Neural progenitor cell (in vitro differentiated cells): ENCODE measurements at places on chromosomes 7 and 10.

DNA sequence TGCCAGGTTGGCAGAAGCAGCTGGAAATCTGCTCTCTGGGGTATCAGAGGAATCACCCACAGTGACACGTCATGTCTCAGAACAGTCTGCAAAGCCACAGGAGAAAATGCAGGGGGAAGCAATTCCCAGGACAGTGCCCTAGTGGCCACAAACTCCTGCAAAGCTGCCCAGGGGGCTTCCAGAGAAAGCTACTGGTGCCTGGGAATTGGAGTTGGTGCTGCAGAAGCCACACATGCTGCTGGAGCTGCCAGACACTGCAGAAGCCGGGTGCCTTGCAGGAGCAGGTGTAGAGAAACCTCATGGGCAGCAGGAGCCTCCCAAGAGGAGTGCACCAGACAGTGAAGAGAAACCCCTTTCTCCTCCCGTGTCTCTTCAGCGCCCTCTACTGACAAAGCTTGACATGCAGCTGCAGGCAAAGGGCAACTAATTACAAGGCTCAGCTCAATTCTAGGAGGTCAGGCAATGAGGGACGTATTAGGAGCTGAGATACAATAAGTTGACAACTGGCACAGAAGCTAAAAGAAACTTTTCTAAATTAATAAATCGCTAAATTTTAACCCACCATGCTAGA, 30.2 kb upstream of the NUB1 start:
- DNase-seq = peak; percentile 20

- DNase-seq = no peak
These were observed 157.2 kb upstream of the KAT6B start for GRCh38 chr10:74669210-74669609.

DNA sequence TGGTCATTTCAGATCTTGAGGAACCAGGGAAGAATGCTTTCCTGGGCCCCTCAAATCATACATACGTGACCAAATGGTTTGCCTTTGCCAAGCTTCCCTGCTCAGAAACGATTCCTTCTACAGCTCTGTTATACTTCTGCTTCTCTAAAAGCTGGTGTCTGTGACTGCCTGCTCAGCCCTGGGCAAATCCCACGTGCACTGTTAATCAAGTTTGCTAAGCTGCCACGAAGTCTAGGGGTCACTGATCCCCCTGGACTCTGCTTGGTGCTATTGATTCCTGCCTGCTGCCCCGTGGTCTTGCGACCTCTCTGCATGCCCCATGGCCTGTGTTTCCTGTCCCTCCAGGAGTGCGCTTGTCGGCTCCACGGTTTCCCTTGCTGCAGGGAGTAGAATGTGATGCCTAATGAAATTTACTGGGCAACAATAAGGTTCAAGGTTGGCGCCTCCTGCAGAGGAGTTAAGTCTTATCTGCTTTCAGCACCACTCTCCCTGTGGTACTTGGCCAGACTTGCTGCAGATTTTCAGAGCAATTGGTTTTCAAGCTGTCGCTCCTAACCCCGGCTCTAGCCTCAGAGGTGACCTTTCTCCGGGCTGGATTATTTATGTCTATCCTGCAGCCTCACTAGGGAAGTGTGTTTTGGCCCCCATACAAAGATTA, 201.6 kb upstream of the FZD8 start:
- DNase-seq = peak; percentile 21

GRCh38 chr7:55534262-55534915, 37.9 kb downstream of the VOPP1 start:
- DNase-seq = no peak

DNA sequence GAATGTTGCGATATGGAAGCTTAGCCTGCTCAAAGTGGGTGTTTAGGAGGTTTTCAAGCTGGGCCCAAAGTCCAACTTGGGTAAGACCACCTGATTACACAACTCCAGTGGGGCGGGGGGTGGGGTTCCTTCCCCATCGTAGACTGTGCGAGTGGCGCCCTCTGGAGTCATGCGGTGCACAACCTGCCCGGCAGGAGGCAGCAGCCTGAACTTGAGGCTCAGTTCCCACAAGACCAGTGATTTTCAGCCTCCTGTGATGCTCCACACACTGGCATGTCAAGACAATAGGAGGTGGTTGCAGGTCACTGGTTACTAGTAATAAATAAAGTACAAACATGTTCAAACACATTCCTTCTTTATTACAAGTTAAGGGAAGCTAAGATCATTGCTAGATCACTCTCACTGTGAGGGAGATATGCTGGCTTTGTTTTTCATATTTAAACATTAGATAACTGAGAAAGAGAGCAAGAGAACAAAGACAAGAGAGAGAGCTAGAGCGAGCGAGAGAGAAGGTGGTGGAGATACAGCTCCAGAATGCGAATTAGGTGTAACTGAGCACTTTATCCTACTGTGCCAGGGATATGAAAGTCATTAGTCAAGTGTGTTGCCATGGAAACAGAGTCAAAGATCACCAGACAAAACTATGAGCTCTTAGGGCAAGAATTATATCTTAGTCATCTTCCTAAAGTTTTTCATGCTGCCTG, 97.4 kb upstream of the BMPER start:
- peak; percentile 25 for DNase-seq

DNA sequence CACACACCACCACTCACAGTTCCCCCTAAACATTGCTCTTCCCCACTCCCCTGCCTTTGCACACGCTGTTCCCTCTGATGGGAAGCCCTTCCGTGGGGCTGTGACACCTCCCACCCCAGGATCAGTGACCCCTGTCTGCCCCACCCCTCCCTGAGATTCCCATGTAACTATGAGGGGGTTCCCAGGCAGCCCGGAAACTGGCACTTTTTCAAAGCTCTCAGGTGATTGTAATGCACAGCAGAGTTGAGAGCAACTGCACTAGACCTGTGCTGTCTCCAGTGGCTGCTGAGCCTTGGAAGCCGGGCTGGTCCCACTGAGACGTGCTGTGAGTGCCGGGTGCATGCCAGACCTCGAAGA, 29.8 kb downstream of the GPRIN2 start:
- DNase-seq = no peak

GRCh38 chr7:128131115-128131514, 99.9 kb upstream of the LRRC4 start:
- no peak for DNase-seq

DNA sequence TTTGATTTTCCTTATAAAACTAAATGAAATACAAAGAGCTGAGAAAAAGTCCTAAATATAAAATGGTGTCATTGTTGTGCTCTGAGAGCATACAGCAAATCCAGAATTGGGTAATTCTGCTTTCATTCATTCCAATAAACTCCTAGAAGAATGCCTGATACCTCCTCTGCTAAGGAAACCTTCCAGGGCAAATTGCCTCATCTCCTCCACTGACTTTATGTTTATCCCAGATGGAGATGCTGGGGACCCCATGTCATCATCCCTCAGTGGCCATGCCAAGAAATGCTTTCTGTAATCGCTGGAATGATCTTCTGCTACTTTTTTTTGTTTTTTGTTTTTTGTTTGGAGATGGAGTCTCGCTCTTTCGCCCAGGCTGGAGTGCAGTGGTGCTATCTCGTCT, 119.3 kb upstream of the PRKCQ start:
- no peak for DNase-seq

DNA sequence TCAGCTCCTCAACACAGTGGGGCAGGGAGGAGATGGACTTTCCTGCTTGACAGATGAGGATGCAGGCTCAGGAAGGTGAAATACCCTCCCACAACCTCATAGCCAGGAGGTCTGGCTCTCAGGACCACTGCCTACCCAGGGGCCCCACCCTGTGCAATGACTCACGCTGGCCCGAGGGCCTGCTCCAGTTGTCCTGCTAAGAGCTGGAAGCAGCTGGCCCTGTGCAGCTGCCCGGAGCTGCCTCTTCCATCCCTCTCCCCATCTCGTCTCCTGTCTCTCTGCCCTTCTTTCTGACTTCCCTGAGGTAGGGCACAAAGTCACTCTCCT, 123.9 kb downstream of the ZMIZ1 start:
- DNase-seq = no peak
